HT-29 (cell line): ENCODE measurements at places on chromosomes 5 and 9. TPM values are rescaled to one million over a fixed set of nuclear protein-coding genes. Genes with fewer than 3 reads are reported as not detected.

GRCh38 chr9:135035781-135036760 is 51.4 kb upstream of the OLFM1 start:
- no peak for DNase-seq

GRCh38 chr5:1140171-1140817 is 28.4 kb upstream of the SLC12A7 start:
- peak; percentile 95 for DNase-seq

PRR16 gene
- not detected in 2 replicates for total RNA-seq

DNA sequence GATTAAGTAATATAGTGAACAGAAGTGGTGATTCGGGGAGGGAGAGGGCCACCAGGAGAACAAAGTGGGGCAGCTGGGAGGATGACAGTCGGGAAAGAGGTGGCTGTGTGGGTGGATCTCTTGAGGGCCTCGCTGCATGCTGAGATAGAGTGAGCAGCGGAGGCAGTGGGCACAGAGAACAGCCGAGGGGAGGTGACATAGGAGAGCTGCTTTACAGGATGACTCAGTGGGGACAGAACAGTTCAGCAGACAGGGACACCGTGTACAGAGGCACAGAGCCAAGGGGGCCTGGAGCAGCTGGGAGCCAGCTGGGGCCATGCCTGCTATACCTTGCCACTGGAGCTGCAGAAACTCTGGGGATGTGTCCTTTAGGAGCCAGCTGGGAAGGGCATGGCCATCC is 273.9 kb downstream of the GADD45G start:
- DNase-seq, result no peak

SPOCK1 gene
- total RNA-seq, result not detected in 2 replicates

GRCh38 chr5:89204756-89205155 is 321.8 kb upstream of the MEF2C start:
- DNase-seq, result no peak

OLFM1 gene
- total RNA-seq, result not detected in 2 replicates

- no peak for DNase-seq
Measured at GRCh38 chr5:144313147-144313726, 142.6 kb downstream of the KCTD16 start.

- no peak for DNase-seq
Measured at GRCh38 chr5:119276978-119277377, 78.8 kb upstream of the TNFAIP8 start.

GRCh38 chr9:114269023-114269422 is 53.9 kb upstream of the ORM1 start:
- DNase-seq, result no peak

DNA sequence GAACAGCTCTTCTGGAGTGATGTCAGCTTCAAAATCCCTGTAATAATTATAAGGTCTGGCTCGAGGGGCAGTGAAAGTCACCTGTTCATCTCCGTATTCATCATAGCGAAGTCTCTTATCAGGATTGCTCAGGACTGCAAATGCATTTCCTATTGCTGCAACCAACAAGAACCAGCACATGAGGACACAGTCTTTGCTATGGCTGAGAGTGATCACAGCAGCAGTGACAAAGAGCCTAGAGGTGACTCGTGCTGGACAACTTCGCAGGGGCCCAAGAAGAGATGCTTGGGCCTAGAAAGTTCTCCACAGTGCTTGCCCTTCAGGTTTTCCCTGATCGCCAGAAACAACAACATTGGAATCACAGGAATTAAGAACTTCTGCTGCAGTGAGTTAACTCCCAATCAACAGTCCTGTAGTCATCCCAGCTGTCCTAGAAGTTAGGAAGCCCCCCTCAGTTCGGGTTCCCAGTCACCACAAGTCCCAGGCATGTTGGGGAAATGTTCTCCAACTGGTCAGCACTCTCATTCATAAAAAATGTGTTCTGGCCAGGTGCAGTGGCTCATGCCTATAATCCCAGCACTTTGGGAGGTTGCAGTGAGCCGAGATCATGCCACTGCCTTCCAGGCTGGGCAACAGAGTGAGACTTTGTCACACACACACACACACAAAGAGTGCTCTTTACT is 13.0 kb downstream of the DNAJC18 start:
- no peak for DNase-seq

MAMDC2 gene
- total RNA-seq, result 2.2 and 3.5 TPM in 2 replicates

CARTPT gene
- not detected in 2 replicates for total RNA-seq

- no peak for DNase-seq
Measured at GRCh38 chr9:134759913-134760312, 118.3 kb downstream of the COL5A1 start.

GRCh38 chr5:98483301-98483685 is 290.2 kb upstream of the RGMB start:
- DNase-seq, result no peak

ELAVL2 gene
- not detected in 2 replicates for total RNA-seq

DNA sequence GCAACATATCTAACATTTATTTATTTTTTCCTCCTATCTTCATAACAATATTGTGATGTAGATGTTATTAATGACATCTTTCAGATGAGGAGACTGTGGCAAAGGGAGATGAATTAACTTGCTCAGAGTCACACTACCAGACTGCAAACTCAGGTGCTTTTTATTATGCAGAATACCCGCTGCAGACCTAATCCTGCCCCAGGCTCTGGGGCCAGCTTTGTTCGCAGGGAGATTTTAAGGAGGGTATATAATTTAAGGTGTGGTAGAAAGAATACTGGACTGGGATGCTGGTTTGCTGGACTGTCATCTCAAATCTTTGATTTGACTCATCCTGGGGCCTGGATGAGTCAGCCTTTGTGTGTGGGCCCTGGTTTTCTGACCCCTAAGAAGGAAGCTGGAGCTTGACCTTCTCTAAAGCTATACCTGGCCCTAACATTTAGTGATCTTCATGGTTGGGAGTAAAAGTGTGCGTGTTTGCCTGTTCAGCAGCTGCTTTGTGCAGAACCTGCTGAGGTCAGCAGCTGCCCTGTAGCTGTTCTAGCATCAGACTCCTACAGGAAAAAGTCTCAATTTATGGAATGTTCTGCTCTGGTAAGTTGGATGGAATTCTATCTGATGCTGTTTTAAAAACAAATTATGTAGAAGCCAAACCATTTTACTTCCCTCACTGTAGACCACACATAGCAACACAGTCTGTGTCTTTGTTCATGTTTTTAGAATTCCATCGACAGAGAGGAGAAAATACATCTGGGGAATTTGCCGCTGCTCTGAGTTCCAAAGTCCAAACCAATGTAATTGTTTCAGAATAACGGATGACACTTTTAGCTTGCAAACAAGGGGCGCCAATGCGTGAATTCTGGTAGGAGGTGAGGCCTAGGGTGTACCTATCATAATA is 4.5 kb downstream of the SLC36A1 start:
- no peak for DNase-seq

- DNase-seq, result no peak
Measured at GRCh38 chr5:118675247-118675646, 313.1 kb downstream of the DTWD2 start.

- DNase-seq, result no peak
Measured at GRCh38 chr5:148416921-148417320, 33.2 kb downstream of the FBXO38 start.

GRCh38 chr9:22969350-22969979 is 522.8 kb downstream of the DMRTA1 start:
- DNase-seq, result no peak
